Activated CD4-positive, alpha-beta memory T cell treated with anti-CD3 and anti-CD28 coated beads, Interleukin-2, amount 10 ng/mL, durations not matched to agents 7 days and 5 days (primary cell): ENCODE measurements at places on chromosomes 16 and 17. TPM values are rescaled to one million over a fixed set of nuclear protein-coding genes. Genes with fewer than 3 reads are reported as not detected.

GRCh38 chr17:14469971-14470370, 169.1 kb downstream of the HS3ST3B1 start:
- no peak for DNase-seq

DNA sequence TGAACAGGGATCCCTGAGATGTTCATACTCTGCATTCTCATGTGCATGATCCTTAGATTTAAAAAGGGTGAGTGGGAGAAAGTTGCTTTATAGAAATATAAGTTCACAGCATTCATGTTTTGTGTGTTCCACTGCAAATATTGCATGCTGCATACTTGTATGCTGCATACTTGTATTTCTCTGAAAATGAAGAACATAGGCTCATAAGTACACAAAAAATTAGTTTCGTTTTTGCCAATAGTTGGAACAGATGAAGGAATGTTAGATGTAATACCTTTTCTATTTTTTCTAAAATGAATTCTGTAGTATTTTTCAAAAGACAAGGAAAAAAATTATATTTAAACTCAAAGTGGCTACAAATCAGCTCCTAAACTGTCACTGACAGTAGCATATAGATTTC, 79.0 kb downstream of the NFAT5 start:
- DNase-seq: no peak

GRCh38 chr16:80720804-80721371, 83.5 kb downstream of the CDYL2 start:
- DNase-seq: no peak

GRCh38 chr17:80601146-80601545, 56.5 kb downstream of the RPTOR start:
- DNase-seq: no peak

GRCh38 chr17:1087381-1088241, 90.7 kb downstream of the TIMM22 start:
- DNase-seq: no peak

GRCh38 chr16:53876811-53877210, 172.9 kb downstream of the FTO start:
- DNase-seq: no peak

DNA sequence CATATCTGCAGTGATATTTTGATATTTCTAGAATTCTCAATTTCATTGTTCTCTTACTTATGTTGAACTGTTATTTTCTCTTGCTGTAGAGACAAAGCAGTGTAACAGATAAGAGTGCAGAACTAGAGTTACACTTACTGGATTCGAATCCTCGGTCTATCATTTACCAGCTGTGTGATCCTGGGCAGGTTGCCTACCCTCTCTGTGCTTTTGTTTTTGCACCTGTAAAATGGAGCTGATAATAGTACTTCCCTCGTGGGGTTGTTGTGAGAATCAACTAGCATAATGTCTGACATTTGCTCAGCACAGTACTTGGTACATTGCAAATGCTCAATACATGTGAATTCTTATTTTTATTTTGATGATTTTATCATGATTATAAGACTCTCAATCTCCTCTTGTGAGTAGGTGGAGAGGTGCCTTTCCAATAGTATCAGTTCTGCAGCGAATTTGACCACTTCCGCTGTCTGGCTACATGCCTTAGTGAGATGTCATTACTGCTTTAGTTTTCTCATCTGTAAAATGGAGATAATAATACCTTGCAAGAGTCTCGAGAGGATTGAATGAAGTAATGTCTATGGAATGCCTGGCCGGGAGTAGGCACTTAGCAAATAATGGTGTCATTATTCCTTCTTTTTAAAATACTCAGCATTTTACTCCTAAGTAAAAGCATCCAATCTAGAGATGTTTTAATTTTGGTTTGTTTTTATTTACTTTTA, 312.2 kb upstream of the MAF start:
- DNase-seq: no peak

GRCh38 chr17:66214884-66215528, 14.2 kb downstream of the APOH start:
- DNase-seq: no peak

DNA sequence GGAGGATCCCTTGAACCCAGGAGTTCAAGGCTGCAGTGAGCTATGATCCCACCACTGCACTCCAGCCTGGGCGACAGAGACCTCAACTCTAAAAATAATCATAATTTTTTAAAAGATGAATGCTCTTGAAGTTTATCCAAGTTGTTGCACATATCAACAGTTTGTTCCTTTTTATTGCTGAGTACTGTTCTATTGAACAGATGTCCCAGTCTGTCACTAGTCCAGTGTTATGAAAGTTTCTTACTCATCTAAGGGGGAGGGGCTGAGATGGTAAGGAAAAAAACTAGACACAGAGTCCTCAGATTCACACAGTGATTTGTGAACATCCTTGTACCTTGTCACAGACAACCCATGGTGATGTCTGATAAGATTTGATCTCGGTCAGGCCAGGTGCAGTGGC, 3.9 kb downstream of the ACAP1 start:
- DNase-seq: no peak

DNA sequence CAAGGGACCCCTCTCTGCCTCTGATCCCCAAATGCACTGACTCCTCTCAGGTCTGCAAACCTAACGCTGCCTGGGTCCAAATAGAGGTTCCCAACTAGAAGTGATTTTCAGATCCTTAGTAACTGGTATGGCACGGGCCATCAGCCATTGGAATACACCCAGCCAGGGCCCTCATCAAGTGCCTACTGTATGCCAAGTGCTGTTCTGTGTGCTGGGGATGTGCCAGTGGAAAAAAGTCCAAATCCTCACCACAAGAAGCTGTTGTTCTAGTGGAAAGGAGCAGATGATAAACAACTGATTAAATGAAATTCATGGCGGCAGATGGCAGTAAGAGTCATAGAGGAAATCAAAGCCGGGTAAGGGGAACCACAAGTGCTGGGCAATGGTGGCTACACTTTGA, 57.2 kb upstream of the MED9 start:
- no peak for DNase-seq

DNA sequence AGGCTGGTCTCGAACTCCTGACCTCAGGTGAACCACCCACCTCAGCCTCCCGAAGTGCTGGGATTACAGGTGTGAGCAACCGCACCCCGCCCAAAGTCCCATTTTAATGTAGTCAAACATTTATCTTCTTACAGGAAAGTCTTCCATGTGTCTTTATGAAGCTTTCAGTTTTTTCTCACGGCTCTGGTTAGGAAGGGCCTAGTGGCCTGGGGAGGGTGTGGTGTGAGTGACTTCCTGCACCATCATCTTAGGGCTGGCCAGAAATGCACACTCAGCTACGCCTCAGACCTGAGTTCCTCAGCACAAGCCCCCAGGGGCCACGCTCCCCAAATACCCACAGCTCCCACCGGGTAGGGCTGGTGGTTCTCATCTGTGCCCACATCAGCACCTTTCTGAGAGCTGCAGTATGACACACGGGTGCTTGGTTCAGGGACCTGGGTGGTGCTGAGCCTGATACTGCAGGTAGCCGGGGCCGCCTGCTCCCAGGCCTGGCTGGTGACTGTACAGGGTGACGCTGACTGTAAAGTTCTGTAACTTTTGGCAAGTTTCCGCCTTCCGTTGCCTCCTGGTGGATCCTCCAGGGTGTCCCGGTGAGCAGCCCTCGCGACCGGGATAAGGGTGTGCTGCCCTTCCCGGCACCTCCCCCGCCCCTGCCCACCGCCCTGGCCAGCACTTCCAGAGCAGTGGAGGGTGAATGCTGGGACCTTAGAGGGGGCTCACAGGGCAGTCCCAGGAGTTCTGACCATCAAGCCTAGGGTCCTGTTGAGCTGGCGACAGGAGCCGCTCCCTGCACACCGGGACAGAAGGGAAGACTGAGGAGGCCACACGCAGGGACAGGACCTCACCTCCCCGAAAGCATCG, 52.5 kb downstream of the ZNF778 start:
- DNase-seq: no peak

DNA sequence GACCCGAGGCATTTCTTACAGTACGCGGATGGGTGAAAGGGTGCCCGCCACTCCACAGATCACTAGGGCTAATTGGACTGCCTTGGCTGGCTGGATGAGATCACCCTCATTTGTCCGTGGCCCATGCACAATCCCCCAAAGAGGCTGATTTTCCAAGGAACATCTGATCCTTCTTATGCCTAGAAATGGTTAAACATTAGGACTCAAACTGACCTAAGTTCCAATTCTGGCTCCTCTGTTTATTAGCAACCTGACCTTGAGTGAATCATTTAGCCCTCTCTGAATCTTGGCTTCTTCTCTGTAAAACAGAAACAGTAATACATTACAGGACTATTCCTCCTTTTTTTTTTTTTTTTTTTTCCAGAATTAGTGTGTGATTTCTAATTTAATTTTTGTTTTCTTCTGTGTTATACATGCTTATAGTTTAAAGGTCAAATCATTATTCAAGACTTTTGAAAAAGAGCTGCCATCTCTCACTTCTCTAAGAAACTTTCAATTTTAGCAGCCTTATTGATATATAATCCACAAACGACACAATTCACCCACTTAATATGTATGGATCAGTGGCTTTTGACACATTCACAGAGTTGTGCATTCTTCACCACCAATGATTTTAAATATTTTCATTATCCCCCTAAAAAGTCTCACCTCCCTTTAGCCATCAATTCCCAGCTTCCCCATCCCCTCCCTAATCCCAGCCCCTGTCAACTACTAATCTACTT, 45.4 kb upstream of the TMEM132E start:
- no peak for DNase-seq

DNA sequence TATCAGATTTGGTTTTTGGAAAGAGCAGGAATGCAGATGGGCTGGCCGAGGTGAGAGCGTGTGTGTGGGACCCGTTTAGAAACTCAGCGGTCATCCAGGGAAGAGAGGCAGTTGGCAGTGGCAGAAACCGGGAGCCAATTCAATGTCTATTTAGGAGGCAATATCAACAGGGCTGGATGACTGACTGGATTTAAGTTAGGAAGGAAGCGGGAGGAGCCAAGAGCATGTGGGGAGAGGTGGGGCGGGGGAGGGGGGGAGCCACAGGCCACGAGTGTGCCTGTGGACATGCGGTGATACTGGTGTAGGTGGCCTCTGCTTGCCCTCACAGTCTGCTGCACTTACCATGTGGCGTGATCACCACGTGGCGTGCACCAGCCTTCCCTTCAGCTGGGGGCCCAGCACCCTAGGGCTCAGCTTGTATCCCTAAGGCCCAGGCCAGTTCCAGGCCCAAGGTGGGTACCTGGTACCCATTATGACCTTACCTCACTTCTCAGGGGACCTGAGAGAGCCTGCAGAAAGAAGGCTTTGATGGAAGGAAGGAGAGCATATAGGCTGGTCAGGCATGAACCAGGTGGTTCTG, 10.8 kb upstream of the TPPP3 start:
- no peak for DNase-seq

DNA sequence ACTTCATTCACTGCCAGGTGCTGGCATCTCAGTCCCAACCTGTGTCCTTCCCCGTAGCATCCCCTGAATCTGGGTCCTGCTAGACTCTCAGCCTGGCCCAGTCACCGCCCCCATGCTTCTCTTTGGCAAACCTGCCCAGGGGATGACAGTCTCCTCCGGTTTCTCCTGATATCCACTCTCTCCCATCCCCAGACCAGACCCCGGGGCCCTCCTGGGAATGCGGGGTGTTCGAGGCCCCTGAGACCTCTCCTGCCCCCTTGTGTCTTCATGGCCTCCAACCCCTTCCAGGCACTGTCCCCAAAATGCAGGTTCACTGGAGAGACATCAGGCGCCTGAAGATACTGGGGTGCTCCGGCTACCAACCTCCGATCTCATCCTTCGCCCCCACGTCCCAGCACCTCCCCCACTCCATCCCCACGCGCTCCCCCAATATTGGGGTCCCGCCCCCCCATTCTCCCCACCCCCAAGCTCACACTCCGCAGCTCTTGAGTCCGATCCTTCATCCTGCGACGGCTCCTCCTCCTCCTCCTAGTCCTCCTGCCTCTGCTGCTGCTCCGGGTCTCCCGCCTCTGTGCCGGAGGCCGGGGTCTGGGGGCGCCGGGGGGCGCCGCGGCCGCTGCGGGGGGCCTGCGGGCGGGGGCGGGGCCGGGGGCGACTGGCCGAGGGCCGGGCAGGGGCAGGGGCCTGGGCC, 399 bp downstream of the STX1B start:
- no peak for DNase-seq

DNA sequence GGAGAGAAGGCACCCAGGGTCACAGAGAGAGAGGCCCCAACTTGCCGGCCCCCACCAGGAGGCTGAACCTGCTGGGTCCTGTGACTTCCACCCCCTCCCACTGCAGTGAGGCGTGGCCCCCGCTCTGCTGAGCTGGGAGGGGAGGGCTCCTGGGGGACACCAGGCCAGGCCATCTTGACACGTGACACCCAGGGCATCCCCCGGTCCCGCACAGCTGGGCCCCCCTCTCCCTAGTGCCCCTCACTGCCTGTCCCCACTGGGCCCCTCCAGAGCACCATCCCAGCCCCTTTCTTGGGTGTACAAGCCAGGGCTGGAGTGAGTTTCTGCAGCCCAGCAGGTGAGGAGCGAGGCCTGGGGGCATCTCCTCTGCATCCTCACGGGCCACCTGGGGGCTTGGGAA, 12.4 kb downstream of the UBALD1 start:
- no peak for DNase-seq

GRCh38 chr16:76854234-76854633, 336.8 kb upstream of the MON1B start:
- DNase-seq: no peak

DNA sequence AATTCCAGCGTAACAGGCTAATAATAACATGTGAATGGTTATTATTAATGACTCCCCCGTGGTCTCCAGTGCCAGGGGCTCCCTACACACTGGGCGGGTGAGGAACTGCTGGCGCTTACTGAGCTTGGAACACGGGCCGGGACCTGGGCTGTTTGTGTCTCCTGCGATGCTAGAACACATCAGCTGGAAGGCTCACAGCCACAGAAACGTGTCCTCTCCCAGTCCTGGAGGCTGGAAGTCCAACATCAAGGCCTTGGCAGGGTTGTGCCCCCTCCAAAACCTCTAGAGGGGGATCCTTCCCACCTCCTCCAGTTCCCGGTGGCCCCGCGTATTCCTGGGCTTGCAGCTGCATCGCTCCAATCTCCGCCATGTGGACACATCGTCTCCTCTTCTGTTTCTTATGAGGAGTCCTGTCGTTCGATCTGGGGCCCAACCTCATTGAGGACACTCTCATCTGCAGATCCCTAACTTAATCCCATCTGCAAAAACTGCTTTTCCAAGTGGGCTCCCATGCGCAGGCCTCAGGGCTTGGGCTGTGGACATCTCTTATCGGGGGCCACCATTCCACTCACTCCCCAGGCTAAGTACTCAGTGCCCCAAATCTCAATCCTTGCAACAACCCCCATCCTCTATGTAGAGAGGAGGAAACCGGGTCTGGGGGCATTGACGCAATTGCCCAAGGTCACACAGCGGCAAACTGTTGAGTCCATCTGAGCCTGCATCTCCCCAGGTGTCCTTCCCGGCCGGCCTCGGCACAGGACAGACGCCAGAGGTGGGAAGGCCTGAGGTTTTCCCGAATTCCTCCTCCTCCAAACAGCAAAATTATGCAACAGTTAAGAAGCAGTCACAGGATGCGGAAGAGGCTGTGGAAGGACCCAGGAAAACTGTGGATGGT, 193.9 kb downstream of the IRF8 start:
- DNase-seq: no peak

- no peak for DNase-seq
These were observed 16.1 kb upstream of the C16orf54 start for GRCh38 chr16:29761882-29762281.

The KRTAP1-1 gene
- total RNA-seq: not detected

The KIFC3 gene
- total RNA-seq: not detected

The FAM171A2 gene
- not detected for total RNA-seq

The RGS11 gene
- total RNA-seq: 0.40 TPM

The ZMYND15 gene
- total RNA-seq: not detected
